Cardiac fibroblast (primary cell): ENCODE measurements at places on chromosomes 11 and 22.
A peak's percentile ranks its signal among the peaks of the same experiment; 100 is the strongest.

- no peak for DNase-seq
Observed at GRCh38 chr22:20578192-20578591, 70.8 kb downstream of the MED15 start.

GRCh38 chr11:74070723-74071492 is 62.0 kb upstream of the UCP3 start:
- DNase-seq = no peak

DNA sequence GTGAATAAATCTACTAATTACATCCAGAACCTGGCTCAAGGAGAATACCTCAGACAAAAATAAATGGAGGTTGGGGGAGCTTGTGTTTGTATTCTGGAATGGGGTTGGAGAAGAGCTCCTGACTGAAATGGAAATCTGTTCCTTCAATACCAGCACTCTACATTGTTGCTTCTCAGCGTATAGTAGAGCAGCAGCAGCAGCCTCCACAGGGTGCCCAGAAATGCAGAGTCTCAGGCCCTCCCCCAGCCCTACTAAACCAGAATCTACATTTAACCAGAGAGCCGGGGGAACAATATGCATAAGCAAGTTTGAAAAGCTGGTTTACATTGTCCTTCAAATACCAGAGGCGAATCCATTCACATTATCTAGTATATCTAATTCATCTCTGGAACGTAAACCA is 474.8 kb downstream of the NTM start:
- no peak for DNase-seq

DNA sequence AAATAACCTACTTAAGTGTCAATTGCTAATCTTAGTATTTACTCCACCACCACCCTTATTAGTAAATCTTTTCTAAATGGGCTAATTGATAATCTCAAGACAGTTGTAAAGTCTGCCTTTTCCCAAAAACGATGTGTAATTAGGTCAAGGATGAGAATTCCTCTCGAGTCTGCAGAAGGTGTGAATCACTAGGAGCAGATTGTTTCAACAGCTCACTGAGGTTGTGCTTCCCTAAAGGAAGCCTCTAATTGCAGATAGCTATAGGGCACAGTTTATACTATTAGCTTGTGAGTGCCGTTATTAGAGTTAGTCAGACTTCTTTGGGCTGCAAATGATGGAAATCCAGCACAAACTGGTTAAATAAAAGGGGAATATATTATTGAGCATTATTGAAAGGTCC is 84.9 kb downstream of the C11orf91 start:
- DNase-seq = no peak

GRCh38 chr11:14538271-14538925 is 18.2 kb upstream of the PSMA1 start:
- peak; percentile 14 for DNase-seq

- no peak for DNase-seq
Observed at GRCh38 chr11:85266646-85267045, 360.5 kb downstream of the DLG2 start.

GRCh38 chr11:35671396-35672127 is 9.0 kb downstream of the TRIM44 start:
- no peak for DNase-seq

DNA sequence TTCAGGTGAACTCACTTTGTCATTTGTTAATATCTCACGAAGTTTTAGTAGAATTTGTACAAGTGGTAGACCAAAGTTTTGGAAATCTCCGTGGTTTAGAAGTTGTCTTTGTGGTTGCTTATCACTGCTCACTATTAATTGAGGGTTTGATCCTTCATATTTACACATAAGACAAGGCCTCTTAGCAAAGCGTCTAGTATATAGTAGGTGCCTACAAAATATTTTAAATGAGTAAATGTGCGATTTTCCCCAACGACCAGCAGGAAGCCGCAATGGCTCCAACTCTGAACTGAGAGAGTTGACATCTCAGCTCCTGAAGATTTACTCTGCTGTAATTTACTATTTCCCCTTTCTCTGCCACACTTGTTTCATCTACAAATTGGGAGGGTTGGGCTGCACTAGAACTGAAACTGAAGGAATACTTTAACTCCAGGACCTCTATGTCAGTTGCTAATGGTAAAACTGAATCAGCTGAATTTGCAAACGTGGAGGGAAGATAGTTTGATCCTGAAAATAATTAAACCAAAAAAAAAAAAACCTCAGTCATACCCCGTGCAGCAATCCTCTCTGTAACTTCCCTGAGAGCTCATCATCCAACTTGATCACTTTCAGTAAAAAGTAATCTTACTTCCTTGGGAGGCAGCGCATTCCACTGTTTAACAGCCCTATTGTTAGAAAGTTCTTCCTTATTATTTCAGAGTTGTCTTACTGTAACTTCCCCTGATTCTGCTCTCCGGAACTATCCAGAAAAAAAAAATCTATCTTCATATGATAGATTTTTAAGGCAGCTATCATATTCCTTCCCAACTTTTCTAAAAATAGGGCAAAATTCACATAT is 1.3 kb upstream of the SBF2 start:
- no peak for DNase-seq

DNA sequence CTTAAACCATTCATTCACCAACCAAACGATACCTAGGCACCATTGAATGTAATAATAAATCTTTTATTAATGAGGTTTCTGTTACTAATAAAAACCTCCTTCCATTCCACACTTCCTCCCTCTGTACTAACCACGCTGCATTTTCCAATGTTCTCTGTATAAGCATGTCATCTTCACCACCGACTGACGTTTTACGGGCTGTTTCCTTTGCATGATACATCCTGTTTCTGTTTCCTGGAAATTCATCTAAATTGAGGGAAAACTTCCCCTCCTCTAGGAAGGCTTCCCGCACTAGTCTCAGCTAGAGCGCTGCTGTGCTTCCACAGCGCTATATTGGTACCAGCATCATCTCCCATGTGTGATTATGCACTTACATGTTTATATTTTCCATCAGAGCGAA is 2.1 kb downstream of the OR4D10 start:
- DNase-seq = no peak

GRCh38 chr11:79437981-79438630 is 2.7 kb downstream of the TENM4 start:
- no peak for DNase-seq

DNA sequence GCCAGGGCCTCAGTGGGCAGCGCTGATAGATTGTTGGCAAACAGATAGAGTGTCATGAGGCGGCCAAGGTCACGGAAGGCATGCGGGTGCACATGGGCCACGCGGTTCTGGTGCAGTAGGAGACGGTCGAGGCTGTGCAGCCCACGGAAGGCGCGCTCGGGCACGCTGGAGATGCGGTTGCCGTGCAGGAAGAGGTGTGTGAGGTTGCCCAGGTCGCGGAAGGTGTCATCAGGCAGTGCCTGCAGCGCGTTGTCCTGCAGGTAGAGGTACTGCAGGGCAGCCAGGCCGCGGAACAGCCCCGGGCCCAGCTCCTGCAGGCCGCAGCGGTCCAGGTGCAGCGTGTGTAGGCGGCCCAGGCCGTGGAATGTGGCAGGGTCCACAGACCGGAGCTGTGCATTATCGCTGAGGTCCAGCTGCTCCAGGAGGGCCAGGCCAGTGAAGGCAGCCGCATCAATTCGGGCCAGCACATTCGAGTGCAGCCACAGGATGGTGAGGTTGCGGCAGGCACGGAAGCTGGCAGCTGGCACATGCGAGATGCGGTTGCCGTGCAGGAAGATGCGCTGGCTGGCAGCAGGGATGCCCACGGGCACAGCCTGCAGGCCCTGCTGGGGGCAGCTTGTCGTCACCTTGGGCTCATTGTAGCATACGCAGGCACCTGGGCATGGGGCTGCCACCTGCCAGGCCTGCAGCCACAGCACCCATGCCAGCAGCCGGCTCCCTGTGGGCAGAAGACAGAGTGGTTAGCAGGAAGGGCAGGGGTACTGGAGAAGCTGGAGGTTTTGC is 25.5 kb downstream of the RTN4R start:
- no peak for DNase-seq

DNA sequence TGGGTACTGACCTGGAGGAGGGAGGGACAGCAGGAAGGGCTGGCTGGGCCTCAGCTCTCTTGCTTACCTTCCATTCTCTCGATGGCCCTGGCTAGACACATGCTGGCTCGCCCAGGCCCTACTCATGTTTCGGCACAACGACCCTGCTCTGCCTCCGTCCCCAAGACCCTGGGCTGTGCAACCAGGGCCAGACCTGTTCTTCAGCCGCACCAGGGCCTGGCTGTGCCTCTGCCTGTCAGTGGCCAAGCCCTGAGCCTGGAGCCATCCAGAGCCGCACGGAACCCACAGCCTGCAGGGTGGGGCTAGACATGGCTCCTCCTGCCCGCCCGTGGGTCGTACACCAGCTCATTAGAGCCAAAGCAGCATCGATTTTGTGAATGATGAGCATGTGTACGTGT is 47.5 kb downstream of the RTN4R start:
- DNase-seq = no peak

- DNase-seq = no peak
Observed at GRCh38 chr11:64373598-64373974, 14.6 kb downstream of the RPS6KA4 start.

DNA sequence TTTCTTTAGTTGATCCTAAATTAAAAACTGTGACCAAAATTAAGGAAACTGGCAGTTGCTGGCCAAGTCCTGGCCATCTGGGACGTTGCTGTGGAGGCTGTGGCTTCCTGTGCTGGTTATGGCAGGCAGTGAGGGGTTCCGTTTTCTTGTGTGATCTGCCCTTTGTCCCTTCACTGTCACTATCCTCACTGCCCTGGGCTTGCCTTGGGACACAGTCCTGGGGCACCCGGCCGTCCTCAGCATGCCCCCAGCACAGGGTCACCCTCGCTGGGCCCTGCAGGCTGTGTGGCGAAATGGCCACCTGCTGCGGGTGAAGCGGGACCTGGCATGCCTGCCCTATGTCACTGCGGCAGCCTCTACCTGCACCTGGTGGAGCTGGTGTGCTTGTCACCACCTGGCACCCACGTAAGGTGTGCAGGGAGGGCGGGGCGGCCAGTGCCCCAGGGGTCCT is 52.5 kb upstream of the SLC22A12 start:
- no peak for DNase-seq

GRCh38 chr22:32810555-32811133 is 9.1 kb downstream of the TIMP3 start:
- no peak for DNase-seq

DNA sequence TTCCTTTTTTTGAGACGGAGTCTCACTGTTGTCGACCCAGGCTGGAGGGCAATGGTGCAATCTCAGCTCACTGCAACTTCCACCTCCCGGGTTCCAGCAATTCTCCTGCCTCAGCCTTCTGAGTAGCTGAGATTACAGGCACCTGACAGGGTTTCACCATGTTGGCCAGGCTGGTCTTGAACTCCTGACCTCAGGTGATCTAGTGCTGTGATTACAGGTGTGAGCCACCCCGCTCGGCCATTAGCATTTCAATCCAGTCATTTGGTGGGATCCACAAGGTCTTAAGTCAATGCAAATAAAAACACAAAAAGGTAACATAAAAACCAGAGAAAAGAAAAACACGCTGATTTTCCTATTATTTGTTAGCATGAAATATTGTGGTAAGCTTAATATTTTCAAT is 1227.2 kb upstream of the TENM4 start:
- DNase-seq = no peak

DNA sequence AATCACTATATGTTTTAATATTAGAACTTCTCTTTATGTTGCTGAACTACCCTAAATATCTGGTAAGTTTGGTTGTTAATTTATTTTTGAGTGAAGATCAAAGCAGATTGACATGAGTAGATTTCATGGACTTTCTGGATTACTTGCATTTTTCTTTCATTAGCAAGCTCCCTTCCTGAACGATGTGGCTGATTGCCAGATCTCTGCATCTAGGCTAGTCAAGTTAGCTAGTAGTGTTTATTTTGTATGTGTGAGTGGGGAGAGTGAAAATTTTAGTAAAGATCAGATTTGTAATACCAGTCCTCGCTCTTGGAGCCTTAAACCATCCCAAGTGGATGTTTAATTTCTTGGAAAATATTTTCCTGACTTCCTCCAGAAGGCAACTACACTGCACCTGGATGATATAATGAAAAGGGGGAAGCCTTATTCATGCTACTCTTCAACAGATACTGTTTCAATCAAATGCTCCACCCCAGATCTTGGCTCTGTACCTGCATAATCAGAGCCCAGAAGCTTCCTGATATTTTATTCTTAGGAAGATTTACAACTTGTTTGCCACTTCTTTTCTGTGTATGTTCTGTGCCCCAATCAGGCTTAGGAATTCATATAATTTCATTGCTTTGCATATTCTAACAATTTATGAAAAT is 143.2 kb upstream of the GRIA4 start:
- peak; percentile 61 for DNase-seq

GRCh38 chr11:69204941-69205742 is 49.4 kb downstream of the SMIM38 start:
- DNase-seq = no peak

GRCh38 chr22:36744791-36745190 is 31.1 kb downstream of the IFT27 start:
- DNase-seq = no peak

DNA sequence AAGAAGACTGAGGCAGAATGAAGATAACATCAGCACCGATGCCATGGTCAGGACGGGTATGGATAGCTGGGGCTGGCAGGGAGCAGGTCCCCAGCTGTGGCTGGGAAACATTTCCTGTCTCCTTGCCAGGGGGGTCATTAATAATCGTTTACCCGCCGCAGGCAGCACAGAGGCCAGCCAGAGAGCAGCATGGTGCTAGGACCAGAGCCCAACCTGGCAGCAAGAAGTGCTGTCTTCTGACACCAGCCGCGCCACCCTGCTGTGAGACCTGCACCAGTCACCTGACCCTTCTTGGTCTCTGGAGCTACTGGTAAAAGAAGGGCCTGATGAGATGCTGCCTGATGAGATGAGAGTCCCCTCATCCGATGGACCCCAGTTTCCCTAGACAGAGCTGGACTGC is 36.3 kb downstream of the PDE2A start:
- no peak for DNase-seq

- no peak for DNase-seq
Observed at GRCh38 chr11:46275964-46276641, 1.4 kb upstream of the CREB3L1 start.

GRCh38 chr11:114165326-114166230 is 106.1 kb downstream of the ZBTB16 start:
- no peak for DNase-seq

- DNase-seq = no peak
Observed at GRCh38 chr22:26927821-26928220, 270.4 kb downstream of the MIAT start.

- no peak for DNase-seq
Observed at GRCh38 chr11:115219376-115219775, 284.8 kb downstream of the CADM1 start.

GRCh38 chr22:45425101-45425500 is 11.6 kb downstream of the RIBC2 start:
- peak; percentile 15 for DNase-seq

GRCh38 chr11:33375688-33376311 is 118.6 kb downstream of the HIPK3 start:
- DNase-seq = peak; percentile 45
